ENCODE measurements at places on chromosomes 6 and 20. TPM values are rescaled to one million over a fixed set of nuclear protein-coding genes. Genes with fewer than 3 reads are reported as not detected.

RSPO3 gene
- total RNA-seq, result not detected

TRAM2 gene
- total RNA-seq, result 12.5 TPM

MDC1 gene
- total RNA-seq, result 33.8 TPM

KCNK16 gene
- not detected for total RNA-seq

MAFB gene
- 0.47 TPM for total RNA-seq

TAAR2 gene
- not detected for total RNA-seq

POU3F2 gene
- not detected for total RNA-seq

ADAM33 gene
- total RNA-seq, result 0.33 TPM

SUN5 gene
- not detected for total RNA-seq

JPH2 gene
- 3.0 TPM for total RNA-seq

MMP24OS gene
- total RNA-seq, result 94.6 TPM

ULBP1 gene
- 23.5 TPM for total RNA-seq

TGM3 gene
- total RNA-seq, result not detected

SALL4 gene
- total RNA-seq, result under 0.01 TPM

ABHD16B gene
- total RNA-seq, result not detected

ADGRF1 gene
- 10.0 TPM for total RNA-seq

SGK2 gene
- total RNA-seq, result not detected

VGLL2 gene
- not detected for total RNA-seq

VWA7 gene
- 1.7 TPM for total RNA-seq

PTGIS gene
- 0.17 TPM for total RNA-seq

ARMH2 gene
- not detected for total RNA-seq

PI16 gene
- total RNA-seq, result not detected

TINAG gene
- total RNA-seq, result not detected

CRYBG1 gene
- total RNA-seq, result 75.0 TPM

GNAS-AS1 gene
- total RNA-seq, result 0.13 TPM

GRM4 gene
- not detected for total RNA-seq

WFDC12 gene
- not detected for total RNA-seq

CD2AP gene
- total RNA-seq, result 20.0 TPM

VSX1 gene
- total RNA-seq, result not detected

EMILIN3 gene
- not detected for total RNA-seq

PBOV1 gene
- not detected for total RNA-seq

ZGPAT gene
- total RNA-seq, result 20.9 TPM

KCNQ5 gene
- 13.7 TPM for total RNA-seq

RRAGD gene
- total RNA-seq, result 8.0 TPM

ARMC12 gene
- total RNA-seq, result not detected

ZNF184 gene
- total RNA-seq, result 7.2 TPM

TPD52L1 gene
- 269 TPM for total RNA-seq

VAPB gene
- total RNA-seq, result 14.7 TPM

NKX2-2 gene
- not detected for total RNA-seq

RAB5IF gene
- 61.8 TPM for total RNA-seq

C20orf202 gene
- not detected for total RNA-seq

CYP39A1 gene
- total RNA-seq, result 1.8 TPM

BPIFA1 gene
- not detected for total RNA-seq

RNF182 gene
- 0.33 TPM for total RNA-seq

CDH22 gene
- total RNA-seq, result not detected

ULBP3 gene
- total RNA-seq, result 8.6 TPM

MOCS3 gene
- 4.6 TPM for total RNA-seq
